Left colon (tissue), 2 donors: ENCODE measurements at places on chromosomes 3 and 15. TPM values are rescaled to one million over a fixed set of nuclear protein-coding genes. Genes with fewer than 3 reads are reported as not detected.

DNA sequence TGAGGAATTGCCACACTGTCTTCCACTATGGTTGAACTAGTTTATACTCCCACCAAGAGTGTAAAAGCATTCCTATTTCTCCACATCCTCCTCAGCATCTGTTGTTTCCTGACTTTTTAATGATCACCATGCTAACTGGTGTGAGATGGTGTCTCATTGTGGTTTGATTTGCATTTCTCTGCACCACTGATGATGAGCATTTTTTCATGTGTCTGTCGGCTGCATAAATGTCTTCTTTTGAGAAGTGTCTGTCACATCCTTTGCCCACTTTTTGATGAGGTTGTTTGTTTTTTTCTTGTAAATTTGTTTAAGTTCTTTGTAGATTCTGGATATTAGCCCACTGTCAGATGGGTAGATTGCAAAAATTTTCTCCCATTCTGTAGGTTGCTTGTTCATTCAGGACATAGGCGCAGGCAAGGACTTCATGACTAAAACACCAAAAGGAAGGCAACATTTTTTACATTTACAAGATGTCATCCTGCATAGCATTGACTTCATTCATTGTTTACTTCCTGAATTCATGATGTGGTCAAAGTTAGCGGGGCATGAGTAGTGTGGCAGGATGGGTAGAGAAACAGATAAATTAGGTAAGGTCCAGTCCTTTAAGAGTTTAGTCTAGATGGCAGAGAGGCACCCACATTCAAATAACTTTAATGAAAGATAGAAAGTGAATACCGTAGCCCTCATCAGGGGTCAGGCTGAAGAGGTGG is 45.1 kb upstream of the LPP start:
- DNase-seq = no peak

- DNase-seq = no peak
These were observed 128.5 kb downstream of the MYRIP start for GRCh38 chr3:39937874-39938273.

GRCh38 chr3:24192469-24193056 is 247.5 kb downstream of the NR1D2 start:
- DNase-seq = no peak

RTP4 gene
- total RNA-seq = 5.9 TPM

- DNase-seq = no peak
These were observed 34.8 kb upstream of the CEMIP start for GRCh38 chr15:80744415-80744814.

- DNase-seq = no peak
These were observed 53.0 kb downstream of the PCSK6 start for GRCh38 chr15:101436526-101436925.

DNA sequence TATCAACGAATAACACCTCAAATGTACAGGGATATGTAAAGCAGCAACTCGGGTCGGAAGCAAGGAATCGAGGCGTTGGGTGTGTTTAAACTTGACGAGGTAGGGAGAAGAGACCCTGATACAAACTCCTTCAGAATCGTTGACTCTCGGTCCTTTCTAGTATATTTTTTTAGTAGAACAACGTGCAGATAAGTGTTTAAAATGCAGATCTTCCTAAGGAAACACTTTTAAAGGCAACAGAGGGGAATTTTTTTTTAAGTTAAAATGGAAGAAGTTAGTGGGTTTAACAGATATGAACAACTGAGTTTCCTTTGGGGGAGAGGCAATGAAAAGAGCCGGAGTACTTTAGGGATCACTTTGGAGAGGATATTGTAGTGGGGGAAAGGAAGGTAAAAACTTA is 1.1 kb upstream of the KPNA4 start:
- peak; percentile 14 for DNase-seq

DNA sequence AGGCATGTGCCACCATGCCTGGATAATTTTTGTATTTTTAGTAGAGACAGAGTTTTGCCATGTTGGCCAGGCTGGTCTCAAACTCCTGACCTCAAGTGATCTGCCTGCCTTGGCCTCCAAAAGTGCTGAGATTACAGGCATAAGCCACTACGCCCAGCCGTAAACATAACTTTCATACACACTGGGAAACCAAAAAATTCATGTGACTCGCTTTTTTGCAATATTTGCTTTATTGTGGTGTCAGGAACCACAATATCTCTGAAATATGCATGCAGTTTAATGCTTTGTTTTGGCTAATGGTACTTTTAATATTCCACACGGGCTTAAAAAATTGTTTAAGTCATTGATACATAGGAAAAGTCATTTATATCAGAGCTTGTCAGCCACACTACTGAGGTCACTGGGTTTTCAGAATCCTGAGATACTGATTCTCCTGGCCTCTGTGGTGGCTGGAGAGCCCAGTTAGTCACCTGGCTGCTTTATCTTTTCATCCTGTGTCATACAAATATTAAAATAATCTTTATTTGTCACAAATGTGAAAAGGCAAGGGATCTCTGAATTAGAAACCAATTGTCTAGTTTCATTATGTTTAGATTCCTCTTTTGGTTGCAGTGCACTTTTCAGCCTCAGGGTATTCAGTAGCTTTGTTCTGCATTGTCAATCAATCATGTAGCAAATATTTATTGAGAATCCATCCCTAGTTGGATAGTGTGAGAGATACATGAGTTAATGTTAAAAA is 10.0 kb downstream of the TMEM62 start:
- DNase-seq = no peak

IL17RC gene
- total RNA-seq = 33.4 TPM

DNA sequence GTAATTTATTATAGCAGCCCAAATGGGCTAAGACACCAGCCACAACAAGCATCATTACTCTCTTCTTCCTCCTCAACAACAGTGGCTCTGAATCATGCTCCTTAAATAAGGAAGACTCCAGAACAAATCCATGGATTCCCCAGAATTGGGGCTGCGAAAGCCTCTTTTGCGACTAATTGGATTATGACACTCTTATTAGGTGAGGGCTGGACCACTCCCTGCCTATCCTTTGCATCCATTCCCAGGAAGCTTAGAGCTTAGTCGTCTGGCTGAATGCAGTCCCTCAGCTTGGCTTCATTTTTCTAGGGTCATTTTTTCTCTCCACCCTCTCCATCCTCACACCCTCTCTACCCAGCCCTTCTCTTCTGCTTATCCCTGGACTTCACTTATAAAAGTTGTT is 227.7 kb downstream of the ZNF621 start:
- DNase-seq = no peak

CIDEC gene
- total RNA-seq = 24.6 TPM

DNA sequence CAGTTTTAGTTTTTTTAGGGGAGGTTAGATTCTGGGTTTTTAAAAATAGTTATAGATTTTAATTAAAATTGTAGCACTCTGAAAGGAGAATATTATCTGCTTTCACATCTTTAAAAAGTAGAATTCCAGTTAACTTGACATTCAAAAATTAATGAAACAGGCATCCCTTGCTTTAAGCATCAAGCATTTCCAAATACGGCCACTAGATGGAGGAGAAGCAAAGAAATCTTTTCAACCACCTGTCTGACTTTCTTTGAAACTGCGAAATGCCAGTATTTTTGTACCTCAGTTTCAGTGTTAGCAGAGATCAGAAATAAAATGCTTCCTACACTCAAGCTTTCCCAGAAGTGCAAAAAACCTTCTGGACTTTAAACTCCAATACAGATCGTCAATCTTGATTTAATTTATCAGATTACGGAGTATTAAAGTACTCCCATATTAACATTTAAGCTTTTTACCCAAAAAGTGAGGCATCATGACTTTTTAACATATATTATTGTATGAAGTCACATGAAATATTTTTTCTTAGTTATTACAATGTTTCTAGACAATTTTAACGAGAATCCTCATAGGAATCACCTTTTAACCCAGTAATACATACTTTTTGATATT is 153.3 kb downstream of the P3H2 start:
- no peak for DNase-seq

NISCH gene
- 58.1 TPM for total RNA-seq

CAV3 gene
- not detected for total RNA-seq

DNA sequence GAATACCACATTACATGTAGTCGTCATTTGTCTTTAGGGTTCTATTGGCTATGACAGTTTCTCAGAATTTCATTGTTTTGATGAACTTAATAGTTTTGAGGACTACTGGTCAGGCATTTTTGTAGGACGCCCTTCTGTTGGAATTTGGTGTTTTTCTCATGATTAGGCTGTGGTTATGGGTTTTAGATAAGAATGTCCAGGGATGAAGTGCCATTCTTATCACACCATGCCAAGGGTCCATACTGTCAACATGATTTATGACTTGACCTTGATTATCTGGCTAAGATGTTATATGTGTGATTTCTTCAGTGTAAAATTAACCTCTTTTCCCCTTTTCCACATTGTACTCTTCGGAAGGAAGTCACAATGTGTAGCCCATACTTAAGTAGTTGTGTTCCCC is 135.3 kb downstream of the DIPK2A start:
- DNase-seq = no peak

- no peak for DNase-seq
These were observed 2.5 kb upstream of the FANCD2 start for GRCh38 chr3:10023587-10024310.

SLC38A3 gene
- total RNA-seq = not detected

GRCh38 chr15:88066636-88067330 is 189.8 kb downstream of the NTRK3 start:
- DNase-seq = no peak

DNA sequence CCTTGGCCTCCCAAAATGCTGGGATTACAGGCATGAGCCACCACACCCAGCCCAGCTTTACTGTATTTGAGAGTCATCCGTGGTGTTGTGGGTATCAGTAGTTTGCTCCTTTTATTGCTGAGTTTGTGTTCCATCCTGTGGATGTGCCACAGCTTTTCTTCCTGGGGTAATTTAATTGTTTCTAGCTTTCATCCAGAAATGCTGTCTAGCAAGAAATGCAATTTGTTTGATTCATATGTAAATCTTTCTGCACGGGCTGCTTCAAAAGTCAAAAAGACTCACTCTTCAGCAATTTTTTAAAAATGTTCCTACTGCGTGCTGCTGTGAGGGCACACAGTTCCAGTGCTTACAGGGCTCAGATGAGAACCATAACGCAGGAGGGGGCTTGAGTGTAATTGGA is 47.1 kb downstream of the CORO2B start:
- no peak for DNase-seq

DNA sequence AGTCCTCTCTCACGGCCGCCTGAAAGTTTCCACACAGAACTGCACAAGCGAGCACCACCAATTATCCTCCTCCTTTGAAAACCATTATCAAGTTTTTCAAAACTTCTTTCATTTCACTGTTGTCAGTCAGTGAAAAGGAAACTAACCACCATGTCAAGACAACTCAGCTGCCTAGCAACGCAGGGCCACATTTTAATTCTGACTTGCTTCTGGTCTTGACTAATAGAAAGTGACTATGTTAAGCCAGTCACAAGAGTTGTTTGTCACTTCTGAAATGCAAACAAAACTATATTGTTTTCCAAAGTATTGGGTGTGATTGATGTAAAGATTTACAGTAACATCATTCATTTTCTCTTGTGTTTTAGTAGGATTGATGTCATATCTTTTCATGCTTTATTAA is 612.8 kb upstream of the AGTR1 start:
- no peak for DNase-seq

SLC28A2 gene
- 39.0 TPM for total RNA-seq
